ENCODE measurements at places on chromosomes 12 and 14. TPM values are rescaled to one million over a fixed set of nuclear protein-coding genes. Genes with fewer than 3 reads are reported as not detected.

GRCh38 chr14:37844614-37845013, 249.2 kb downstream of the TTC6 start:
- DNase-seq: no peak

DNA sequence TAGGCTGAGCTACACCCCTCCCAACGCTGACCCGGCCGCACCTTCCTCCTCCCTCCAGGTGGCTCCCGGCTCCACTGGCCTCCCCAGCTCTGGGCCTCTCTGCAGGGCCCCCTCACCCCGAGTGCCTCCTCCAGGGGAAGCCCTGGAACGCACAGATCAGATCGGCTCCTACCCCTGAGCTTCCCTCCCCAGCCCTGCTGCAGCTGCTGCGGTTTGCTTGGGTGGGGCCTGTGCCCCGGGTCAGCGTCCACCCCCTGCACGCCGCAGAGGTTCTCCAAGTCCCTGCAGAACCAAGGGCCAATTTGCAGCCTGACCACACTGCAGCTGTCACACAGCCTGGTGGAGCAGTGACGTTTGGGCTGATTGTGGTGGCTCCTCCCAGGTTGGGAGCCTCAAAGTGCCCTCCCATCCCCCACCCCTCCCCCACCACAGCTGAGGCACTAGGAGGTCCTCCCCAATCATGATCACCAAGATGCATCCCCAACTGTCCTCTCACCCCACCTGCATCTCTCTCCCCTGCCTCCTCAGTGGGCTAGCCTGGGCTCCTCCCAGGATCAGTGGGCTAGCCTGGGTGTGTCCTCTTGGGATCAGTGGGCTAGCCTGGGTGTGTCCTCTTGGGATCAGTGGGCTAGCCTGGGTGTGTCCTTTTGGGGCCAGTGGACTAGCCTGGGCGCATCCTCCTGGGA, 12.8 kb upstream of the FBRSL1 start:
- no peak for DNase-seq

GRCh38 chr12:106195621-106196027, 52.2 kb downstream of the CKAP4 start:
- no peak for DNase-seq

- DNase-seq: no peak
These were observed 78.4 kb upstream of the DNM1L start for GRCh38 chr12:32600681-32601080.

DNA sequence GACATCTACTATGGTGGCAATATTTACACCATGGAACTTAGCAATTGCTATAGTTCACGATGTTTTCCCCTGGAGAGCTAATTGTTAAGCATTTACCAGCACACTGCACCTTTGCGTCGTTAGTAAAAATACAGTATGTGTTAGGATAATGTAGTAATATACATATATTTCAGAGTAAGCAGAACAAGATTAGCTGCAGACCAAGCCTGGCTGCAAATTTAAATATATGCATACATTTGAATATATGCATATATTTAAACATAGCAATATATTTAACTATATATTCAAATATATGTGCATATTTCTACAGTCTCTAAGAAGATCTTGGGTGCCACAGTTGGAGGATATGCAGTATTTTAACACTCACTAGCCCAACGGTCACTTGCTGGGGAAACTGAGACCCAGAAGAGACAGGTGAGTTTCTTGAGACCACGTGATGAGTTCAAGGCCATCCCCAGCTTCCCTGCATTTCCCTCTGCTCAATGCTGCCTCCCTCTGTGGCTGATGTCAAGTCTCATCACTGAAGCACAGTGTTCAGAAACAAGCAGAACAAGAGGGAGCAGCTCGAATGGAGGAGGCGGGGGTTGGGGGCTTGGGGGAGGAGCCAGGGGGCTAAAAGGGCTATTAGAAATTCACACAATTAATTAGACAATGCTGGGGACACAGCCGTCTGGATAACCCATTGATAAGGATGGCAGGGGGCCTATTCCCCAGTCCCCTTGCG, 708.0 kb downstream of the MED13L start:
- no peak for DNase-seq

GRCh38 chr14:100396266-100396795, 73.2 kb downstream of the SLC25A47 start:
- no peak for DNase-seq

- DNase-seq: no peak
These were observed 30.8 kb downstream of the LEMD3 start for GRCh38 chr12:65200007-65200665.

DNA sequence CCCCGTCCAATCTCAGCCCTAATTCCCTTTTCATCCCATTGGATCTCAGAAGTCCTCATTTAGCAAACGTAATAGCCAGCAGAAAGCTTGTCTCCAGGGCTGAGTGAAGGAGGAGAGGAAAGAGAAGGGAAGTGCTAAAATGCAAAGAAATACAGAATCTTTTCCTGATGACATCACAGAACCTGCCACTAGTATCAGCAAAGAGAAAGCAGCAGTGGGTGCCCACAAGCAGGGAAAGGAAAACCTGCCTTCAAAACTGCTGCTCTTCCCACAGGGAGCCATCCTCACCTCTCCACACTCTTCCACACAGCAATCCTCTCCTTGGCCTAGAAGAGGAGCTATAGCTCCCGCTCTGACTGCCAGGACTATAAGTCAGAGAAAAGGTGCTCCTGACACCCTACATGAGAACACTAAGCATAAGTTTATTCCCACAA, 11.3 kb downstream of the MED13L start:
- no peak for DNase-seq

DNA sequence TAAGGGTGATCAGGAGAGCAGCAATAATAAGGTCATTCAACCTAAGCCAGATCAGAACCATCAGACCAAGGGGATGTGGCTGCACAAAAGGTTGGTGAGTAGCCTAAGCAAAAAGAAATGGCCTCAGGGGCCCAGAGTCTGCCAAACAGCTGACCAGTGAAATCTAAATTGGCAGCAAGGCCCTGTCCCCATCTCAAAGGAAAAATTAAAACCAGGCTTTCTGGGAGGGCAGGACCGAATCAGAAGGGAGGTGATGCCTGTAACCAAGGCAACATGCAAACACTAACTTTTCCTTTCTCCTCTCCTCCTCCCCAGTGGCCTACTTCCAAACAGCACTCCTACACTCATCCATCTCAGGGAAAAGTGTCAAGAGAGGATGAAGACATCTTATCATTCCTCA, 256.4 kb downstream of the NUAK1 start:
- peak; percentile 53 for DNase-seq

- no peak for DNase-seq
These were observed 30.5 kb upstream of the LMNTD1 start for GRCh38 chr12:25583545-25583944.

DNA sequence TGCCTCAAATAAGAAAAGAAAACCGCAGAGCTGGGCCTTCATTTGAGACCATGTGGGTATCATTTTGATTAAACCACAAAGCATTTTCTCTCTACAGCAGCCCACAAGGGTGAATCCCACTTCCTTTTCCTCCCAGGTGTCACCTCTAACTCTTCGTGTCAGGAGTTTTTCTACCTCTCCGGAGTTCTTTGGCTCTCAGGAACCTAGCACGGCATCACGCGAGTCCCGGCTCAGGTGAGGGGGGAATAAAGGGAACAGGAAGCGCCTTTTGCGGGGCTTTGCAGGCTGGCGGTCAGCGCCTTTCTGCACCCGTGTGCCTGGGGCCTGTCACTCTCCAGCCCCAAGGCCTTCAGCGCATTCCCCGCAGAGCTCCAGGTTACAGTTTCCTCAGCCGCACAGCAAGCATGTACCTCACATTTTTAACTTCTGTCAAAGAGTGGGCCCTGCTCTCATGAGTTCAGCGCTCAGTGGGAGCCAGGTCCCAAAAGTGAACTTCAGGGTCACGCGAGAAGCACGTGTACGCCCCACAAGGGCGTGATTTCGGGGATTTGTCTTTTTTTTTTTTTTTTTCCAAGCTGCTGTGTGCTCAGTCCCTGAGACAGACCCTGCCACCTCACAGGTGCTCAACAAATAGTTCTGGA, 740 bp upstream of the PRPF40B start:
- DNase-seq: no peak

DNA sequence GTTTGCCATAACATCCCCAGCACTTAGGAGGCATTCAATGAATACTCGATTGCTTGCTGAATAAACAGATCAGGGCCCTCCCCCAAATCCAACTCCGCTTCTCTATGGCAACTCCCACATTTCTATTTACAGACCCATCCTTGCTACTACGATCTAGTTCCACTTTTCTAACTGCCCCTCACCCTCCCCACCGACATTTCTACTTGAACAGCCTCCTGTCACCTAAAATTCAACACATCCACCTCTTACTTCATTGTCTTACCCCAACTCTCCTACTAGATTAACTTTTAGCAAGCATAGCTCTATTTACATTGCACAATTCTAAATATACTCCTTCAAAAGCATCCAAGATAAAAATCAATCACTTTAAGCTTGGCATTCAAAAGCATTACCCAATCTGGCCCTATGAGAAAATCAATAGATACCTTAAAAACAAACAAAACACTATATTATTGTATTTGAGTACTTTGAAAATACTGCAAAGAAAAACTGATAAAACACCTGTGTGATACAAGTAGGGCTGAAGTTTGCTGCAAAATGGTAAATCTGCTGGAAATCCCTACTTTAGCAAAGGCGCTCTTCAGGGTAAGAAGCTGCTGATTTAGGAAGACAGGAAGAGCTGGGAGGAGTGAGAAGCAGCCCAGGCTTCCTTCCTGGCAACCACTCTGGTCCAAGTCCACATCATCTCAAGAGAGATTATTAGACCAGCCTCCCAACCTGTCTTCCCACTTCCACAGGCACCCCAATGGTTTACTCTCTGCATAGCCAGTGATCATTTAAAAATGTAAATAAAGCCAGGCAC, 96.4 kb downstream of the HECTD4 start:
- DNase-seq: no peak

- no peak for DNase-seq
These were observed 16.0 kb upstream of the ZFP36L1 start for GRCh38 chr14:68808696-68809480.

GRCh38 chr14:75661499-75661814, 411 bp downstream of the TTLL5 start:
- no peak for DNase-seq

- no peak for DNase-seq
These were observed 148.1 kb downstream of the RIMBP2 start for GRCh38 chr12:130568041-130568440.

DNA sequence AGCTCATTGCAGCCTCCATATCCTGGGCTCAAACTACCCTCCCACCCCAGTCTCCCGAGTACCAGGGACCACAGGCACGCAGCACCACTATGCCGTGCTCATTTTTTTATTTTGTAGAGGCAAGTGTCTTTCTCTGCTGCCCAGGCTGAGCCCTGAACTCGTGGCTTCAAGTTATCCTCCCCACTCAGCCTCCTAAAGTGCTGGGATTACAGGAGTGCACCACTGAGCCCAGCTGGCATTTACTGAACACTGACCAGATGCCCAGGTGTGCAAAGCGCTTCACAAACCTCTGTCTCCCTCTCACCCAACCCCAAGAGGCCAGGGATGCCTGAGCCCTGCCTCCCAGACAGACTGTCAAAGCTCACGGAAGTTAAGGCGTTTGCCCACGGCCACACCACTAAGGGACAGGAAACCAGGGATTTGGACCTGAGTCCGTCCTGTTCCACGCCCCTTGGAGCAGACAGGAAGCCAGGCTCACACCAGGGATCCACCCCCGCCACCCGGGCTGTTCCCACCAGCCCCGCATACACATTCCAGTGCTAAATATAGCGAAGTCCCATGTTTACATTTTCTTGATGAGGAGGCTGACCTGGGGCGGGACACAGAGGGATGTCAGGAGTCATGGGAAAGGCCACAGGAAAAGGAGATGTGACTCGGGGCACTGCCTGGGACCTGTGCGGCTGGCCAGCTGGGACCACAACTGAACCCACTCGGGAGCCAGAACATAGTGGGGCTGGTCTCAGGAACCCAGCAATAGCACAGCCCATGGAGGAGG, 51.2 kb downstream of the TESC start:
- no peak for DNase-seq

DNA sequence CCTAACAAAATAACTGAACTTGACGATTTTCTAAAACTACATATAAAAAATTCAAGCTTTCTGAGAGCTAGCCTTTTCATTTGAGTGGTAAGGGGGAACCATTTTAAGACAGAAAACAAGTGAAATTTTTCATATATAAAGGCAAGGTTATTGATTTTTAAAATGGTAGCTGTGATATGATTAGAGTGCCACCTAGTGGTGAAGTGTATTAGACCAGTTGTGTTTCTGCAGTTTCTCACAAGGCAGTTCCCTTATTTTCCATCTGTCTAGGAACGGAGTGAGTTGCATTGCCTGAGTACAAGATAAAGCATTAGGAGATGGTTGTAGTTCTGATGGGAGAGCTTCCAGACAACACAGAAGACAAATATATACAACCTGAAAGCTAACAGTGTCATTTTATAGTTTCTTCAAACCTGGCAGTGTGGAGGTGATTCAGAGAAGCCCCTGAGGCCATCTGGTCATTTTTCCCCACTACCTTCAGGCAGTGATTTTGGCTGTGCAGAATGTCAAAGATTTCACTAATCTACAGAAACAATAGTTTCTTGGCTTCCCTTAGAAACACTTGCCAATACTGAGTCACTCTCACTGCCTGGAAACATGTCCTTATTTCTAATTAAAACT, 180.8 kb downstream of the C12orf50 start:
- DNase-seq: peak; percentile 61

DNA sequence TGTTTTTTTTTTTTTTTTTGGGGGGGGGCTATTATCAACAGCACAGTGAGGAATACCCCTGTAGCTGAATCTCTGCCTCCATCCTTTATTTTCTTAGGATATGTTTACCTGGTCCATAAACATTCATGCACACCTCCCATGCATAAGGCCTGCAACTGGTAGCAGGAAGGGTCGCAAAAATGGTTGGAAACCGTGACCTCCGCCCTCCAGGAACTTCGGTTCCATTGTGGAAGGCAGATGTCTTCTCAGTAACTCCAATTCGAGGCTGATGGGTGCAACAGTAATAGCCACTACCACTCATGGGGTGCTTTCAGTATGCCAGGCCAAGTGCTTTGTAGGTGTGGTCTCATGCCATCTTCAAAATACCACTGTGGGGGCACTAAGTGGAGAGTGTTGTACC, 40.2 kb downstream of the ACACB start:
- DNase-seq: no peak

DNA sequence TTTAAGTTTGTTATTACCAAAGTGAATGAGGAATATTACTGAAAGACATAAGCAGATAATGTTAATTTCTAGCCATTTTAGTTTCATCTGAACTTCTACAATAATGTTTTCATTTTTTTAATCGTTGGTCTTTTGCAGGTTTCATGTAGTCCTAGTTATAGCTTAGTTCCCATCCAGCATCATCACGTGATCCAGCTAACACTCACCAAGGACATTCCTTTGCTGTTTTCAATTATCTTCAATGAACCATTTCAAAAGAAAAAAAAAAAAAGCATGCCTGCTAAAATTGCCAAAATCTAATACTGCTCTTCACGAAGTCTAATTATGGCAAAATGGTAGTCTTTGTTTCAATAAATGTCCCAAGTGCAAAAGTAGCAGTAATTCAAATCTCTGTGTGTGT, 187.7 kb upstream of the ATXN7L3B start:
- no peak for DNase-seq

The GRIN2B gene
- polyA plus RNA-seq: 0.01 TPM

The RIMBP2 gene
- polyA plus RNA-seq: 0.75 TPM

The BATF gene
- polyA plus RNA-seq: 1.0 TPM

The SSTR1 gene
- 0.04 TPM for polyA plus RNA-seq

The EXOC3L4 gene
- polyA plus RNA-seq: 1.5 TPM

The RAPGEF3 gene
- 14.0 TPM for polyA plus RNA-seq

The ANAPC5 gene
- polyA plus RNA-seq: 113 TPM

The TMEM121 gene
- polyA plus RNA-seq: 2.9 TPM
